ENCODE measurements at places on chromosomes 12 and 14. TPM values are rescaled to one million over a fixed set of nuclear protein-coding genes. Genes with fewer than 3 reads are reported as not detected.

DNA sequence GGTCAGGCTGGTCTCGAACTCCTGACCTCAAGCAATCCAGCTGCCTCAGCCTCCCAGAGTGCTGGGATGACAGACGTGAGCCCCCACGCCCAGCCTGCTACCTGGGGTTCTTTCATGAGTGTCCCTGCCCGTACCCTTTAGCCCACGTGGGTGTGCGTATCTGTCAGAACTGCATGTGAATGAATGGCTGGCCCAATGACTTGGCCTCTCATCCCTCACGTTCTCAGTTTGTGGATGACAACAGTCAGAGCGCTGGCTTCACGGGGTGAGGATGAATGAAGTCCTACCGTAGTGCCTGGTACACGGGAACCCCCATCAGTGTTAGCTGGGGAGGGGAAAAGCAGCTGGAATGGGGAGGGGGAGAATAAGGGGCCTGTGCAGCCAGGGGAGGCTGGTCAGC is 16.1 kb upstream of the ZDHHC22 start:
- no peak for DNase-seq

DIO3 gene
- total RNA-seq, result not detected

DNA sequence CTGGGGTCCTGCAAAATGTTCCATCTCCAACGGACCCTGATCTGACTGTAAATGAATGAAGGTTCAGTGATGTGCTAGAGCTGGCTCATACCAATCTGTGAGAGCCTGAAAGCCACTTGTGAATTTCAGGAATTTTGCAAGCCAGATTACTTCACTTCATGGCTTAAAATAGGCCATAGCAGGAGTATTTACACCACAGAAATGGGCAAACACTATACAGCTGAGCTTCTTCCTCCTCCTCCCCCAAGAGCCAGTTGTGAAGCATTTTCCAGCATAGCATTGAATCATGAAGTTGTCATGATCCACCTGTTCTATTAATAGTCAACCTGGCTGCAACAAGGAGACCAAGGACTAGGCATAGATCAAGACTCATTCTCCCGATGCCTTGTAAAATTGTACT is 141.3 kb upstream of the RASSF8 start:
- no peak for DNase-seq

GRCh38 chr14:78848234-78848820 is 678.2 kb downstream of the NRXN3 start:
- no peak for DNase-seq

DNA sequence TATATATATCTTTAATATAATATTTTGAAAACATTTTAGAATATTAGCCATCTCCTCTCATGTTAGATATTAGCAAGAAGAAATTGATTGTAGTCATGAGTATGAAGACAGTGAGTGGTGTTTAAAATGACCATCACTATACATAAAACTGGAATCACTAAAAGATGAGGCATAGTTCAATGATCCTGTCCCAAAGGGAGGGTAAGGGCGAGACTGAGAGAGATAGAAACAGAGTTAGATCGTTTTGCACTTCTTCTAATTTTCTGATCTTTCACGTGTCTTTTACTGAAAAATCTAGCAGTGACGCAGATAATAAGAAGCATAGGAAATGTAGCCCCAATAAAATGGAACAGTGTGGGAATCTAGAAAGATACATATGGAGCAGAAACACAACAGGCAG is 627.4 kb downstream of the SLC16A7 start:
- DNase-seq, result no peak

DNA sequence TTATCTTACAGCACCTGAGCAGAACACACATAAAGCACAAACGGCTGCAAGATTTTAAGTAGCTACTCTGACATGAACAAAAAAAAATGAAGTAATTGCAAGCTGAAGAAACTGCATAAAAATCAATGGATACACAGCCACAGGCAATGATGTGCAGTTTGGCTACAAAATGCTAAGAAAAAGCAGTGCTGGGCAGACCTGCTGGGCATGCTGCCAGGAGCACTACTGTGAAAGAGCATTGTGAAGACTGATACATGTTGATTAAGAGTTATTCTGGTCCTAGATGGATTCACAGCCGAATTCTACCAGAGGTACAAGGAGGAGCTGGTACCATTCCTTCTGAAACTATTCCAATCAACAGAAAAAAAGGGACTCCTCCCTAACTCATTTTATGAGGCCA is 20.1 kb upstream of the RTN1 start:
- no peak for DNase-seq

DNA sequence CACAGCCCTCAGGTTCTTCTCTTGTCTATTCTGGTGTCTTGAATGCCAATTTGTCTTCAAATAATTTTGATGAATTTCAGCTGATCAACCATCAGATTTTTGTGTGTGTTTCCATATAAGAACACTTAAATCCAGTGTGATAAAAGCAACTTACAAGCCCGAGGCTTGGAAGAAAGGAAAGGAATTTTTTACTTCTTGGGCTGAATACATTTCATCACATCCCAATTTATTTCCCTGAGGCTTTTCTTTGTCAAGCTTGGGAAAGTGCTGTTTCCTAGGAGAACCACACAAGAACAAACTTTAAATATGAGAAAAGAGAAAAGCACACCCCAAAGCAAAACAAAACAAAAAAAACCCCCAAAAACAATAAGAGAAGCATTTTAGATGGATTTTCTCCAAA is 26.6 kb downstream of the GPRC5D start:
- DNase-seq, result no peak

TMEM119 gene
- total RNA-seq, result not detected

DNA sequence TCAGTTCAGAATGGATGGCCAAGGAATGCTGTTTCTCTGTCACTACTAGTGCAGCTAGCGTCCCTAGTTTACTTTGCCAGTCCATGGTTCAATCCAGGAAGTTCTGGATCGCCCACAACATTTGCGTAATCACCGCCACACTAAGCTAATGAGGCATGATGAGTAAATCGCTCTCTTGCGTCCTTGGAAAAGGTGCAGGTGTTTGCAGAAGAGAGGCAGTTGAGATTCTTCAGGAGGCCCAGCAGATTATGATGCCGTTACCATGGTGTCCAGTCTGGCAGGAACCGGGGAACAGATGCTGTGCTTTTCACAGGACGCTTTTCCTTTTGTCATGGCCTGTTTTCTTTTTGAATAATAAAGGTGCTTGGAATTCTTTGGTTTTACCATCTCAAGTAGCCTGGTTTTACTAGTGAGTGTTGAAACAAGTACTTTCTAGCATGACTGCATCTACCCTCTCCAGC is 9.0 kb downstream of the TPH2 start:
- no peak for DNase-seq

DNA sequence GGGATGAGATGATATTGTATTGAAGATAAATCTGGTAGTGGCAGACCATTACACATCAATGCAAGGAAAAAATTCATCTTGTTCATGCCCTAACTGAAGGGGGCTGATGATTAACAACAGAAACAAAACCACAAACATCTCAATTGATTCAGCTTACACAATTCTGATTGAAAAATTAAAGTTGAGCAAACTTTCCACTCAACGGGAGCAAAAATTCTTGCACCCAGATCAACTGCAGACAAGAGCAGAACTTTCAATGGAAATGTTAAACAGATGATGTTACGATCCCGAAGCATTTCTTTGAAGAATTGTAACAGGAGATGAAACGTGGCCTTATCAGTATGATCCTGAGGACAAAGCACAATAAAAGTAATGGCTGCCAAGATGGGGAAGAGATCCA is 172.4 kb upstream of the SOX5 start:
- DNase-seq, result no peak

DNA sequence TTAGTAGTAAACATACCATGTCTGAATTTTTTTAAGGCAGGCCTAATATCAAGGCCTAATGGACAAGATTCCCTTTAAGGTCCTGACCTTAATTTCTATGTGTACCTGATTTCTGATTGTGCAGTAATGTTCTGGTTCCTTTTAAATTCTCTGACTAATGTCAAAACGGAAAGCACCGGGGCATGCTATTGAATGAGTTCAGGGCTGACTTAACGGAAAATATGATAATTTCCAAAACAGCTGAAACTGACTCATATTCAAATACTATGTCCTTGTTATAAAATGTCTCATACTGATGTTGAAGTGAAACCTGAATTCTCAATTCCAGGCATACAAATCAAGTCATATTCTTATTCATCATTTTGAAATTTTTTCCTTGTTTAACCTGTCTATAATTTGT is 6.7 kb downstream of the TAS2R43 start:
- DNase-seq, result no peak

- no peak for DNase-seq
Measured at GRCh38 chr12:63940310-63941005, 96.0 kb downstream of the SRGAP1 start.

MYF6 gene
- total RNA-seq, result not detected

- no peak for DNase-seq
Measured at GRCh38 chr12:62806244-62806836, 128.6 kb downstream of the PPM1H start.

VASH1 gene
- 12.4 TPM for total RNA-seq

VRTN gene
- total RNA-seq, result not detected

- DNase-seq, result no peak
Measured at GRCh38 chr12:91007531-91008290, 2.9 kb upstream of the EPYC start.

RPGRIP1 gene
- not detected for total RNA-seq

GRCh38 chr14:69288956-69289705 is 29.2 kb downstream of the GALNT16 start:
- DNase-seq, result no peak

DNA sequence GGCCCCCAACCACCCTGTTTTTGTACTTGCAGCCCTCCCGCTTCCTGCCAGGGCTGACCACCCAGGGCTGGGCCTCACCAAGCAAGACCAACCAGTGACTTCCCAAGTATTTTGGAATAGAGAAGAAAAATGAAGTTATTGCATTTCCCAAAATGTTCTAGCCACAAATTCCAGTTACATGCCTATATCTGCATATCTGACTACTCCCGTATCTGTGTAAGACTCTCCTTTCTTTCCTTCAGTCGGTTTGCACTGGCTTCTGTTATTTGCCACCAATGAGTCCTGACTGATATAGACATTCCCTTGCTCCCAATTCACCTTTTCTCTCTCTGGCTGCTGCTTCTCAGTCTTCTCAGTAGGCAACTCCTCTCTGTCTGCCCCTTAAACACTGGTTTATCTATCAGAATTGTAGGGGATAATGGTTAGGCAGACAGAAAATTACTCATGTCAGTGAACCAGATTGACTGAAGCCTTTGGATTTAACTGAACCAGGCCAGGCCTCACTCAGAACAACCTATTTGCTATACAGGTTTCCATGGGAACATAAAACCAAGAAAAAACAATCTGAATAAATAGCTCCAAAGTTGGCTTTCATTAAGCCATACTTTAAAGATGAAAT is 85.3 kb downstream of the SPTSSA start:
- DNase-seq, result no peak

DNA sequence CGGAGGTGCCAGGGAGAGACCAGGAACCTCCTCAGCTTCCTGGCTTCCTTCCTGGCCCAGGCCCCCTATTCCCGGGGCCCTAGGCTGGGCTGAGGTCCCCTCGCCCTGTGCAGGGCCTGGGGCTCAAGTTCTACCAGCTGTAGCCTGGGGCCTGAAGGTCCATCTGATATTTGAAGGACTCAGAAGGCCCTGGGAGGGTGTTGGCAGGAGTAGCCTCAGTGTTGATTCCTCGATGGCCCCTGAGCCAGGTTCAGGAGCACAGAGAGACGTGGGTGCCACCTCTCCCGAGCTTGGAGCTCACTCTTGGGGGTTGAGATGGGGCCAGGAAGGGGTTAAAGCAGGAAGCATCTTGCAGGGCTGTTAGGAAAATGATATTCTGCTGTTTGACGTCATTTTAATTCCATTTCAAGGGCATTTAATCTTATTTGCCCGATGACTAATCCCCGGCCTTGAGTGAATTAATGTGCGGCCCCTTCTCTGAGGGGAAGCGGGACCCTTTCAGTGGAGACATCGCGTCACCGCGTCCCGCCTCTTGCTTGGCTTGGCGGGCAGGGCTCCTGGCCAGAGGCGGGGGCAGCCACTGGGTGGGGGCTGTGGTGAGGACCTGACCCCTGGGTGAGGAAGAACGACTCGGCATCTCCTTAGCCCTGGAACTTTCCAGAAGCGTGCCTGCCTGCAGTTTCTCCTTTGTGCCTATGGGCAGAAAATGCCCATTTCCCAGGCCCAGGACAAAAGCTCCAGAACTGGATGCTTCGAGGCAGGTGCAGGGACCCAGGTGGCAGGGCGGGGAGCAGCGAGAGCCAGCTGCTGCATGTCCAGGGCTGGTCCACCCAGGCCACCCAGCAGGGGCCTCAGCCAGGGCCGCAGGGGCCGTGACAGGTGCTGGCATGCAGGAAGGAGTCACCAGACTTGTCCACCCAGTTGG is 158.3 kb downstream of the KIF26A start:
- no peak for DNase-seq

- no peak for DNase-seq
Measured at GRCh38 chr12:123979566-123979965, 6.6 kb downstream of the ZNF664 start.

- DNase-seq, result no peak
Measured at GRCh38 chr12:40635141-40635731, 57.0 kb upstream of the CNTN1 start.

- no peak for DNase-seq
Measured at GRCh38 chr14:54332490-54332889, 64.3 kb upstream of the CDKN3 start.

DNA sequence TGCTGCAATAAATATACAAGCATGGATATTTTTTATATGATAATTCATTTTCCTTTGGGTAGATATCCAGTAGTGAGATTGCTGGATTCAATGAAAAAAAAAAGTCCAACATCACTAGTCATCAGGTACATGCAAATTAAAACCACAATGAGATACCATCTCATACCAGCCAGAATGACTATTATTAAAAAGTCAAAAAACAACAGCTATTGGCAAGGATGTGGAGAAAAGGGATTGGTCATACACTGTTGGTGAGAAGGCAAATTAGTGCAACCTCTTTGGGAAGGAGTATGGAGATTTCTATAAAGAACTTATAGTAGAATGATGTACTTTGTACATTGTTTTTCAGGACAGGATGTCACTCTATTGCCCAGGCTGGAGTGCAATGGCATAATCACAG is 531.2 kb upstream of the MGAT4C start:
- no peak for DNase-seq

- DNase-seq, result no peak
Measured at GRCh38 chr12:45773747-45774146, 44.2 kb downstream of the ARID2 start.

- no peak for DNase-seq
Measured at GRCh38 chr12:24788886-24789285, 160.0 kb downstream of the BCAT1 start.

DNA sequence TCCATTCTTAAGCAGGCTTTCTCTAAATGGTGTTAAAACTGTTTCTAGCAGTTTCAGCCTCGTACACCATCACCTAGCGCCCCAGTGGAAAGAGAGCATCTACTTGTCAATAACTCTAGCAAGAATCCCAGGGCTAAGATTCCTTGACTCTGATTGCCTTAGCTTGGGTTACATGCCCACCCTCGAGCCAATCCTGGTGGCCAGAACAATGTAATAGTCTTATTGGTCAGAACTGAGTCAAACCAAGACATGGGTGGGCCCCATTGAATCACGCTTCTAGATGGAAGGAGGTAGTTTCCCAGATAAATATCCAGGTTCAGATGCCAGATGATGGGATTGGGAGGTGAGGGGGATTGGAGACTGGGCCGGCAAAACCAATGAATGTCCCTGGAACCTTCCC is 55.9 kb upstream of the MED13L start:
- no peak for DNase-seq

- DNase-seq, result no peak
Measured at GRCh38 chr12:76962099-76962498, 83.3 kb upstream of the CSRP2 start.

RTRAF gene
- total RNA-seq, result 192 TPM
